ENCODE measurements at places on chromosomes 1 and 21.

DNA sequence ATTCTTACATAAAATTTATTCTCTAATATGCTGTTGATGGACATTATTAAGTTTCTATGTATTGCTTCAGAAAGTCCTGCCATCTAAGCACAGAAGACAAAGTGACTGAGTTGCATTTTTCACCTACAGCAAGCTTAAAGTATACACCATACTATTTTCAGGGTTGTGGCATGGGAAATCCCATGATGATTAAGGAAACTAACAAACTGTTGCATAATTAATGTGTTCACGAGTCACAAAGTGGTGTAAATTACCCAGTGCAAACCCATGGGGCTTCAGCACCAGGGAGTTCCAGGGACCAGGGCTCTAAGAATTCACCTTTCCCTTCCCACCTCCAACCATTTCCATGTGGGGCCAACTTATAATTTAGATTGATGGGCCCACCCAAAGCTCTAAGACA, 81.9 kb upstream of the NR5A2 start:
- no peak for DNase-seq

DNA sequence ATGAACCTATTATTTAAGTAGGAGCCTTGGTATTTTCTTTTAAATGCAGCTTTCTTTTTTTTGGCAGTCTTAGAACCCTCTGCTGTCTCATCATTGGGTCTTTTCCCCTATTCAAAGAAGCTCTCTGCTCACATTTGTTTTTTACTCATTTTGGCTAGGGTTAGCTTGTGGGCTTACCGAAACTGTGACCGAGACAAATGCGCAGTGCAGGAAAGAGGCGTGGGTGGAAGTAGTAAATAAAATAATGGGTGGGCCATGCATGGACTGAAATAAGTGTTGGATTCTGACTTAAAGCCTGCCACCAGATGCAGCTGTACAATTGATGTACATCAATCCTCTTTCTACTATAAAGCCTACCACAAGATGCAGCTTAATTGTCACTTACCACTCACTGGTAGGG, 14.7 kb downstream of the XPR1 start:
- DNase-seq = peak; percentile 36

DNA sequence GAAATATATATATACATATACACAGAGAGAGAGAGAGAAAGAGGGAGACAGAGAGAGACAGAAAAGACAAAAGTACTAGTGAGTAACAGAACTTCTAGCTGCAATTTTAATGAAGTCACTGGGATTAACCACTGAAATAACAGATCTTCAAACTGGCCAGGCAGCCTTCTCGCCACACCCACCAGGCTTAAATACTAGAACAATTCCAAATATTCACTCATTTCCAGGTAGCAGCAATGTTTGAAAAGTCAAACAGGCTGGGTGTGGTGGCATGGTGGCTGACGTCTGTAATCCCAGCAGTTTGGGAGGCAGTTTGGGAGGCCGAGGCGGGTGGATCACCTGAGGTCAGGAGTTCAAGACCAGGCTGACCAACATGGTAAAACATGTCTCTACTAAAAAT, 5.2 kb downstream of the PRDX1 start:
- no peak for DNase-seq

- no peak for DNase-seq
Observed at GRCh38 chr1:150320667-150320978, 710 bp upstream of the PRPF3 start.

DNA sequence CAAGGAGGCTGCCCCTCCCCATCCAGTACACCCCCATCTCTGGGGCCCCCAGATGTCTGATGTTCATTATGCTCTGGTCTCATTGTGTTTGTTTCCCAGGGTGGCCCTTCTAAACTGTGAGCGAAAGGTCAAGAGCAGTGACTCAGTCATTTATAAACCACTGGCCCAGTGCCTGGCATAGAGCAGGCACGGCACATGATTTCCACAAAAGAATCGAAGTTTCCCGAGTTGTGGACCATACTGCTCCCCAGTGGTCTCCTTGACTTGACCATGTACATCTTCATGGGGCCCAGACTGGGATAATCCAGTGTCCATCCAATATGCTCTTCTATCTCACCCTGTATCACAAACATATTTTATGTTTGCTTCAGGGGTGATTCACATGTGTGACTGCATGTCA, 153.3 kb downstream of the NR5A2 start:
- DNase-seq = no peak
